AG08396 (cell line): ENCODE measurements at places on chromosomes 11 and 22.

GRCh38 chr22:36113121-36113520 lies 47.4 kb downstream of the APOL3 start:
- DNase-seq, result no peak

DNA sequence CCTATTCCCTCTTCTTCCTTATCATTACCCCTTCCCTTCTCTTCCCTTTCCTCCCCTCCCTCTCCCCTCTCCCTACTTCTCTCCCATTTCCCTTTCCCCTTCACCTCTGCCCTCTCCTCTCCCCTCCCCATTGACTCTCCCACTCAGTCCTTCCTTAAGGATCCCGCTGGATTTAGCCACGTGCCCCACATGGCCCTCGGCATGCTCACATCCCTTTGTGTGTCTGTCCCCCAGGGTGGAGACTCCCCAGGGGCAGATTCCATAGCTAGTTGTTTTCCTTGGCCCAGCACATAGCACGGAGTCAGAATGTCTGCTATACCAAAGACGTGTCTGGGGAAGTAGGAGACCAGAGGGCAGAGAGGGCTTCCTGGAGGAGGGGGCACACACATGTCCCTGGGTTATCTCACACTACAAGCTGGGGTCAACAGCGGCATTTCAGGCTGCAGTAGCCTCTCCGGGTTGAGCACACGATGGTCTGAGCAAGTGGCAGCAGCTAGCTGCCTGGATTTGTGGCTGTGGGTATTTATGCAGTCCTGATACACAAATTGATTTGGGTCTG lies 487.0 kb downstream of the TBC1D22A start:
- no peak for DNase-seq

DNA sequence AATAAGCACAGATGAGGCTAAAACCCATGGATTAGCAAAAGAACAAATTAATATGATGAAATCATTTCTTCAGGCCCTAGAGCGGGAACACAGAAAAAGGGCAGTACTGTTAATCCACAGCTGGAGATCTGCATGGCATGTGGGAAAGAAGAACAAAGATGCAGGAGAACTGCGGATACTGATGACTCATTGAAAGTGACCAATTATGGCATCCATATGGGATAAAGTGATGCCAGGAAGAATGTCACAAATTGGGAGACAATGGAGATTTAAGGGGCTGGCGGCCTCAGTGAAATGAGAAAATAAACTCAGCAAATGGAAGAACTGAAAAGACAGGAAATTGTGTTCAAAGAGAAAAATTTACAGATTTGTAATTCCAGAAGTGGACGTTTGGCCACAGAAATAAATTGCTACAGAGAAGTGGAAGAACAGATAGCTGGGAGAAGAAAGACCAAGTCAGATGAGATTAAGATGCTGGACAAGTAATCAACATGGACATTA lies 39.4 kb downstream of the SIK3 start:
- DNase-seq, result peak; percentile 28

- DNase-seq, result no peak
Observed at GRCh38 chr11:108341654-108342053, 118.8 kb downstream of the ATM start.

DNA sequence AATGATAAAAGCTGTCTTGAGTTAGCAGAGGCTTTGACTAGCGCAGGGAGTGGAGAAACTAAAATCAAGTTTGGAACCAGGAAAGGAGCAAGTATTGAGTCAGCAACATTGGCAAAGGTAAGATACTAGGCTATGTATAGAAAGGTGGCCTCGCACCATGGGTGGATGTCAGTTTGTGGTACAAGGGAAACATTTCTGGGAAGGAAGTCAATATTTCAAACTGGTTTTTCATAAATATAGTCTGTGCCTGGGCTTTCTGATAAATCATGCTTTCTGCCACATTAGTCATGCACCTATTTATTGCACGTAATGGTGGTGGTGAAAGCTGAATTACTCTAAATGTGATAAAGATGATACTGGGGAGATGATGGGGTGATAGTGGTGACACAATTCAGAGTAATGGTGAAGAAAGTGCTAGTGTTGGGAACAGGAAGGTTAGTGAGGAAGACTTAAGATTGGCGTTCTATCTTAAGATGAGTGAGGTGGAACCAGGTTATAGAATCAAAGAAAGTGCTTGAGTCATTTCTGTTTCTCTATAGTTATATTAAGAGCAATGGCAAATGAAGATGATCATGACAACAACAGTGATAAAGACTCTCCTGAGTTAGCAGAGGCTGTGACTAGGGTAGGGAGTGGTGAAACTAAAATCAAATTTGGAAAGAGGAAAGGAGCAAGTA lies 729.0 kb downstream of the FAM181B start:
- no peak for DNase-seq

- peak; percentile 55 for DNase-seq
Observed at GRCh38 chr11:35139722-35140282, 831 bp downstream of the CD44 start.

GRCh38 chr11:23554002-23554401 lies 693.7 kb upstream of the CCDC179 start:
- DNase-seq, result no peak

DNA sequence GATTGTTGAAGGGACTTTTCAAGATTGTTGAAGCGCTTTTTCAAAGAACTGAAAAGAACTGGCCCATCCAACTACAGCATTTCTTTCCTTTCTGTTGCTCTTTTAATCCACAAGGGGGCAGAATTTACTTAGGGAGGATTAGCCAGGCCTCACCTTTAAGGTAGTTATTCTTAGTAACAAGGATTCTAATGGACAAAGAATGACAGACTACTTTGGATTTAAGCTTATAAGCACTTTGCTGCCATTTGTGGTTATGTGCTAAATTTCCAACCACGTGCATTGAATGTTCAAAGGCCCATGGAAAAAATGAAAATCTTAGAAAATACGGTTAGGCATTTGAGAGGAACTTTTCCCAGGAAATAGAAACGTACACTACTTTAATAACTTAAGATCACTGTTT lies 49.5 kb upstream of the HSPA8 start:
- peak; percentile 35 for DNase-seq

DNA sequence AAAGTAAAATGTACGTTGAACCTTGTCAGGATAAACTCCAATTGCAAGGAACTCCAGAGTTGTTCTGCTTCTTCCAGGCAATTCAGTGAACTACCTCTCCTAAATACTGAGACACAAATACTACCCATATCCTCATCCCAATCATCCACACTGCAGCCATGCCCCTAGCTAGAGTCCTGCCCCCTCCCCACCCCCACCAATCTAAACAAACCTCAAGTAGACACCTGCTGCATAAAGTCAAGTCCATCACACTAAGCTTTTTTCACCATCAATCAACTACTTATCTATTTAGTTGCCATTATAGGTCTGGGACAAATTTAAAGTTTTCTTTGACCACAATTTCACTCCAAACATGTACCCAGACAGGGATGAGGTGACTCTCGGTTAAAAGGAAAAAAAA lies 93.2 kb upstream of the APOA1 start:
- DNase-seq, result no peak

GRCh38 chr11:1109918-1110705 lies 35.4 kb downstream of the MUC2 start:
- DNase-seq, result no peak

DNA sequence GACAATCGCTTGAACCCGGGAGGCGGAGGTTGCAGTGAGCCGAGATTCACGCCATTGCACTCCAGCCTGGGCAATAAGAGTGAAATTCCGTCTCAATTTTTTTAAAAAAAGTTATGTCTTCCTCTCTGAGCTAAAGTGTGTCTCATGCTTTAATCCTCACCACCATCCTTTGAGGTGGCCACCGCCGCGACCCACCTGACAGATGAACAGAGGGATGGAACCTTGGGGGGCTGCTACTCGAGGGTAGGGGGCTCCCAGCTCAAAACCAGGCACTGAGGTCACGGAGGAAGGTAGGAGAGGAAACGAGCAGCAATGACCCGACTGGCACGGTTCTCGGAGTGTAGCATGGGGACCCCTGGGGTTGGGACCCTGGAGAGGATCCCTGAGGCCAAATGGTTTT lies 10.7 kb upstream of the POLDIP3 start:
- DNase-seq, result no peak

DNA sequence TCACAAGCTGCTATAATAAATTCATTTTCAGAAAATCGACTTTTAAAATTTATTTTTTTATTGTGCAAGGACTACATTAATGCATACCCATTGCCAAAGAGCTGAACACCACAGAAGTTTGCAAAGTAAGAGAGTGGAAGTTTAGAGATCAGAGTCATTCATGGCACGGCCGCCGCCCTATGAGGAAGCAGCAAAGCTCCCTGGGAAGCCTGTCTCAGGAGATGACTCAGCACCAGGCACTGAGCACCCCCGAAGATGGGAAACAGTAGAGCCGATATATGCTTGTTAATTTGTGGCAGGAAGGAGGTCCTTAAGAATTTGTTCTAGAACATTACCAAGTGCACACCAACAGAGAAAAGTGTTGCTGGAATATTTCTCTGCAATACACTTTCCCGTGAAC lies 693.7 kb downstream of the OPCML start:
- DNase-seq, result peak; percentile 7

- no peak for DNase-seq
Observed at GRCh38 chr22:22155146-22155545, 89.4 kb upstream of the VPREB1 start.

DNA sequence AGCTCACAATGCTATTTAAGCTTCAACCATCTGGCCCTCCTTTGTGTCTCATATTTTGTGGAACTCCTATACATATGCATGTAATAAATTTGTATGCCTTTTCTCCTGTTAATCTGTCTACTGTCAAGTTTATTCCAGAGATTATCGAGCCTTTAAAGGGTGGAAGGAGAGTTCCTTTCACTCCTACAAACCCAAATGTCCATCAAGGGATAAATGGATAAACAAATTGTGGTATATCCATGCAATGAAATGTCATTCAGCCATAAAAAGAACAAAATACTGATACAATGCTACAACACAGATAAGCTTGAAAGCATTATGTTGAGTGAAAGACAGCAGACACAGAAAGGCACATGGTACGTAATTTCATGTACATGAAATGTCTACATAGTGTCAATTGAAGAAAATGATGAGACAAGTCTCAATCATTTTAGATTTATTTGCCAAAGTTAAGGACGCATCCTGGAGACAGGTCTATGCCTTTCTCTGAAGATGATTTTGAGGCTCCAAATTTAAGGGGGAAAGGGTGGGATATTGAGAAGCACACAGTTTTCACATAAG lies 17.7 kb upstream of the FEZ1 start:
- no peak for DNase-seq

- peak; percentile 84 for DNase-seq
Observed at GRCh38 chr11:14357881-14358728, 878 bp downstream of the RRAS2 start.

DNA sequence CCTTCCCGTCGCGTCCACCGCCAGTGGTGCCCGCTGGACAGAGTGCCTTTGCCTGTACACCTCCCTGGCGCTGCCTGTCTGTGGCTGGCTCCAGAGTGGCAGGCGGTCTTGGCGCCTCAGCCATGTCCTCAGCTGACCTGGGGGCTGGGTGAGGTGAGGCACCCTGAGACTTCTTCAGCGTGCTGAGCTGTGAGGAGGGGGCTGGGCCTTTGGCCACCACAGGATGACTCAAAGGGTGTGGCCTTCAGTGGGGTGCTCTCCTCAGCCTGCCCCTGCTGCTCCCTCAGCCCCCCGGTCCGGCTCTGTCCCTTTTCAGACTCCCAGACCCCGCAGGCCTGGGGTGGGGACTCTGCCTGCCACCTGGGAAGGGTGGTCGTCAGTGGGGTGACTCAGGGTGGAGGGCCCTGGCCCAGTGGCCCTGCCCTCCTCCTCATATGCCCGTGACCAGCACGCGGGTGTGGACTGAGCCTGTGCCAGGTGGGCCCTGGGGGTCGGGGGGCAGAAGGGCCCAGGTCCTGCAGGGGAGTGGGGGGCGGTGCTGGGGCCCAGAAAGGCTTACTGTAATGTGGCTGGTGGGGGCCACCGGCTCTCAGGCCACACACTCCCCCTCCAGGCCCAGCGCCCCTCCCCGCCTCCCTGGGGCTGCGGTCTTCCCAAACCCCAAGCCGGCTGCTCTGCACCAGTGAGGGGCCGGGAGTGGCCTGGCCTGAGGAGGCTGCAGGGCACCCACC lies 15.9 kb downstream of the CRELD2 start:
- no peak for DNase-seq

DNA sequence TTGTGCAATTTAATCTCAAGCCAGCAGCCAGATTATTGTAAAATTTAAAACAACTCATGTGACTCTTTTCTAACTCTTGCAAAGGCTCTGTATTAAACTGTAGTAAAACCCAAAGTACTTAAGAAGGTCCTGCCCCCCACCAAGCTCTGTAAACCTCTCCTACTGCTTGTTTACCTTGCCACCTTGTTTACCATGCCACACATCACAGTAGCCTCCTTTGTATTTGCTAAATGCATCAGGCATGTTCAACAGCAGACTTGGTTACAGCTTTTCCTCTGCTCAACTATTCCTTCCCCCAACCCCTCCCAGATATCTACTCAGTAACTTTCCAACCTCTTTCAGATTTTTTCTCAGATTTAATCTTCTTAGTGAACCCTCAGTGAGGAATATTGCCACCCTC lies 861.6 kb downstream of the METTL15 start:
- no peak for DNase-seq

DNA sequence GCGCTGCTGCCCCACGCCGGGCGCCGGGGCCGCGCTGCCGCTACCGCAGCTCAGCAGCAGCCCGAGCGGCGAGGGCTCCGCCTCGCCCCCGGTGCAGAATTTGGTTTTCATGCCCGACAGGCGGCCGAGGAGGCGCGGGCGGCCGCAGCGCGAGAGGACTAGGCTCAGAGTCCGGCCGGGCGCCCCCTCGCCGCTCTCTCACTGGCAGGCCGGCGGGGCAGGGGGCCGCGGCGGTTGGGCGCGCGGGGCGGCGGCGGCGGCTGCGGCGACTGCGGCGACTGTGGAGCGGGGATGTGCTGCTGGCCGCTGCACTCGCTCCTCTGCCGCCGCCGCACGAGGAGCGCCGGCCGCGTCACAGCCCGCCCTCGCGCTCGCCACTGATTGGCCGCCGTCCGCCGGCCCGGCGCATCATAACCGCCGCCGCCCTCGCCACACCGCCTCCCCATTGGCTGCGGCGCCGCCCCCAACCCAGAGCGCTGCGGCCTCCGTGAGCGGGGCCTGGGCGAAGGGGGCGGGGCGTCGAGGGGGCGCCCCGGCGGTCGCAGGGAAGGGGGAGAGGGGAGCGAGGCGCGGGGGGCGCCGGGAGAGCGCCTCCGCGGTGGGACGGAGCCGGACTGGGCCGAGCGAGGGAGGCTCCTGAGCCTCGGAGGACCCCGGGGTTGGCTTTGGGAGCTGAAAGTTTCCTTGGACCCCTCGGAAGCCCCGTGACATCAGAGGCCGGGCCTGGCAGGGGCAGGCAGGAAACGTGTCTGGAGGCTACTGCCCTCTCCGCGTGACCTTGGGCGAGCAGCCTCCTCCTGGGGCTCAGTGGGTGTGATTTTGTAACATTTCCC lies at the start of gene CHKA:
Gene CHKA, minus strand, starts transcription at position 322 of the 833 bp plus-strand sequence. Its CDS starts 211 bp downstream, at position 111.
- DNase-seq, result peak; percentile 98

GRCh38 chr22:31068970-31069369 lies 12.1 kb upstream of the SMTN start:
- no peak for DNase-seq

DNA sequence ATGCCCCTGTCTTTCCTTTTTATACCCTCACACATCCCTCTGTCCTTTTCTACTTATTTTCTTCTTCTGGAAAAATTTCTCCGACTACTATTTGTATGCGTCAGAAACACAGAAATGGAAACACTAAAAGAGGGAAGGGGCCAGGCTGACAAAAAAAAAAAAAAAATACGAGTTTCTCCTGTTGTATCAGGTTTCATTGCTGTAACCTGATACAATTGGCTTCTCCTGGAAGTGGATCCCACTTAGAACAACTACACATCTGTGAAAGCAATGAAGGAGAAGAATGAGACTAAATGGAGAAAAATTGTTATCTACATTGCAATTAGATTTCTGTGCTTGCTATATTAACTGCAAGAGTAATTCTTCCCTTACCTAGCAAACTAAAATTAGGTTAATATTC lies 393.9 kb downstream of the GUCY1A2 start:
- DNase-seq, result no peak

GRCh38 chr11:35427071-35427470 lies 7.7 kb upstream of the SLC1A2 start:
- DNase-seq, result peak; percentile 39
